NCI-H82 (cell line): ENCODE measurements at places on chromosomes 7 and 10.

- peak; percentile 72 for DNase-seq
These were observed 313.1 kb downstream of the CALN1 start for GRCh38 chr7:72098807-72099580.

DNA sequence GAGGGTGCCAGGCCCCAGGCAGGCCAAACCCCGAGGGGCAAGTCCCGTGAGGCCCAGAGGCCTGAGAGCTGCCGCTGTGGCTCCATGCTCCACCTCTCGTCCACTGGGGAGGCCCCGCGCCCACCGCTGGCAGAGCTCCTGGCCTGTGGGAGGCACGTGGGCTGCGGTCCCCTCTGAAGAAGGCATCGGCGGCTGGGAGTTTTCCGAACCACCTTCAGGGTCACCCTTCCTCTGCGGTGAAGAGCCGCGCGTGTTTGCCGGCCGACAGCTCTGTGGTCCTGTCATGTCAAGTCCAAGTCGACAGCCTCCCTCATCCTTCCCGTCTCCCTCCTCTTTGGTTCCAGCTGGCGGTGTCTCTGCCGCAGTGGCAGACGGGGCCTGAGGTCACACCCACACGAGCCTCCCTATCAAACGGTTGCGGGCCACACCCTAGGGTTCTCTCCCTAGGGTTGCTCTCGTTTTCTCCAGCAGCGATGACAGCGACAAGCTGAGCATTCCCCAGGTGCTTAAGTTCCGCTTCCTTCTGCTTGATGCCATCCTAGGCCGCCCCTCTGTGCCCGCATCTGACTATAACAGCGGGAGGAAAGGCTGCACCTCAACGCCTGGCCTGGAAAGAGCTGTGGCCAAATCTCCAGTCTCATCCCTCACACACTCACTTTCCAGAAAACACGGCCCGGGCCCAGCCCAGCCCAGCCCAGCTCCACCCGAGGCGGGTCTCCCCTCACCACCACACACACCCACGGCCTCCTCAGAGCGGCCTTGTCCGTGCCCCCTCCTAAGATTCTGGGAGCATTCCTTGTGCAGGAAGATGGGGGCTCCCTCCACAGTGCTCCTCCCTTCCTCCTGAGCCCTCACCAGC, 185.0 kb downstream of the ELFN1 start:
- peak; percentile 15 for DNase-seq

DNA sequence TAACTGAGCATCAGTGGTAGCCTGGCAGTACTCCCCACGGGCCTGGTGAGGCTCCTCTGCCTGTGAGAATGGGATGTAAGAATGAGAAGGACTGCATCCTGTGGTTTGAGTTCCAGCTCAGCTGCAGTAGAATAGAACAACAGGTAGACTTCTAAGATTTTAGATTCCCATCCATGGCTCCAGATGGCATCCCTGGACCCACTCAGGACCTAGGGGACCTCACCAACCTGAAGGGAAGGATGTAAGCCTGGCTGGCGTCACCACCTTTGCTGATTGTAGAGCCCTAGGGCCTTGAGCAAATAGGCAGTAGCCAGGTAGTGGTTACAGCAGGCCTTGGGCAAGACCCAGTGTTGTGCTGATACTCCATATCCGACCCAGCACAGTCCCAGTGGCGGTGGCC, 9.6 kb upstream of the AOC1 start:
- no peak for DNase-seq

- no peak for DNase-seq
These were observed 16.1 kb downstream of the BRAT1 start for GRCh38 chr7:2539031-2539911.

DNA sequence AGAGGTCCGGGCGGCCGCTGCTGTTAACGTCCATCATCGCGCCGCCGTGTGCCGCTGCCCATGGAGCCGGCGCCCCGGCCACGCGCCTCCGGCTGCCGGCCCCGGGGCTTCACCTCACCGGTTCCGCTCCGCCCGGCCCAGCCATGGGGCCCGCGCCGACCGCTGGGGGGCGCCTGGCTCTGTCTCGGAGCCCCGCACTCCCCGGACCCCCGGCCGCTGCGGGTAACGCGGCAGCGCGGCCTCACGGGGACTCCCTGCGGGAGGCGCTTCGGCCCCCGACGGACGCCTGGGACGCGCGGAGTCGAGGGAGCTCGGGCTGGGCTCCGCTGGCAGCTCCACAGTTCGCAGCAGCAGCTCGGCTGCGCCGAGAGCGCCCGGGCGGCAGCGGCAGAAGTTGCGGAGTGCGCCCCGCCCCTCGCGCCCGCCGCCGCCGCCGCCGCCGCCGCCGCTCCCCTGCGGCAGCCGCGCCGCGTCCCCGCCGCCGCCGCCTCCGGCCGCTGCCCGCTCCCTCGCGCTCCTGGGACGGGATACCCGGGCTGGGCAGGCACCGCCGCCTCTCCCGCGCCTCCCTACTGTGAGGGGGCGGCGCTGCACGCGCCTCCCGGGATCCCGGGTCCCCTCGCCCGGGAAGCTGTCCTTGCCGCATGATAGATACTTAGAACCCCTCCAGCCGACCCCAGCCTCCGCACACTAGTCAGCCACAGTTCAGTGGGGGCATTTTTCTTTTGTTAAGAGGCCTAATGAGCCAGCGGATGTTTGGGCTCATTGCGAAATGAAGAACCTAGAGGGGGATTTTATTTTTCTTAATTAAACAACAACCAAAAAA, at the start of gene HTR7:
HTR7 (minus strand) TSS at position 405 of the 826 bp plus-strand sequence; CDS start at position 37, 368 bp downstream.
- DNase-seq = peak; percentile 67

- no peak for DNase-seq
These were observed 89.0 kb downstream of the AMPH start for GRCh38 chr7:38542156-38542555.
